ENCODE measurements at places on chromosomes 6 and 20. TPM values are rescaled to one million over a fixed set of nuclear protein-coding genes. Genes with fewer than 3 reads are reported as not detected.

GRCh38 chr6:127434651-127435050 lies 24.5 kb downstream of the KIAA0408 start:
- H3K4me1 ChIP-seq, result no peaks in the 10 kb centered on the region
- no peaks in the 10 kb centered on the region for H3K27me3 ChIP-seq
- no peak overlapping the region for H3K27ac ChIP-seq
- DNase-seq, result no peak
- no peak overlapping the region for H3K4me3 ChIP-seq
- H3K36me3 ChIP-seq, result no peaks in the 10 kb centered on the region

- no peaks in the 10 kb centered on the region for H3K4me1 ChIP-seq
- no peaks in the 10 kb centered on the region for H3K27me3 ChIP-seq
- no peak for DNase-seq
- H3K27ac ChIP-seq, result no peak overlapping the region
- no peak overlapping the region for H3K4me3 ChIP-seq
- no peaks in the 10 kb centered on the region for H3K36me3 ChIP-seq
These were observed 19.9 kb upstream of the STMND1 start for GRCh38 chr6:17081860-17082508.

DNA sequence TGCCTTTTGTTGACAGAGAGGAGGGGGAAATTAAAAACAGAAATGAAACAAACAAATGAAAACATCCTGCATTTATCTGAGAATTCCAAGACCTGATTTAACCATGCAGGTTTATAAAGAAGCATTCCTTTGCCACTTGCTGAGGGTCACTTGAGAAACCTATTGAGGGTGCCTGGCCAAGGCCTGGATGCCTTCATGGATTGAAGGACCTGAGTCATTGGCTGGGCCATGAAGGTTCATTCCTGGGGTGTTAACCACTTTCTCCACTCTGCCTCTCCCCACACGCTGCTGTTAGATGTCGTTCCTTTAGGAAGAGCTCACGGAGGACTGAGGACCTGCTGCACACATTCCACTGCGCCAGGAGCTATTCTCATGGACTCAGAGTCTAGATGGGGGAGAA lies 49.7 kb downstream of the DAAM2 start:
- no peak for DNase-seq
- no peaks in the 10 kb centered on the region for H3K4me1 ChIP-seq

Gene ATG5
- 37.2 TPM for total RNA-seq

DNA sequence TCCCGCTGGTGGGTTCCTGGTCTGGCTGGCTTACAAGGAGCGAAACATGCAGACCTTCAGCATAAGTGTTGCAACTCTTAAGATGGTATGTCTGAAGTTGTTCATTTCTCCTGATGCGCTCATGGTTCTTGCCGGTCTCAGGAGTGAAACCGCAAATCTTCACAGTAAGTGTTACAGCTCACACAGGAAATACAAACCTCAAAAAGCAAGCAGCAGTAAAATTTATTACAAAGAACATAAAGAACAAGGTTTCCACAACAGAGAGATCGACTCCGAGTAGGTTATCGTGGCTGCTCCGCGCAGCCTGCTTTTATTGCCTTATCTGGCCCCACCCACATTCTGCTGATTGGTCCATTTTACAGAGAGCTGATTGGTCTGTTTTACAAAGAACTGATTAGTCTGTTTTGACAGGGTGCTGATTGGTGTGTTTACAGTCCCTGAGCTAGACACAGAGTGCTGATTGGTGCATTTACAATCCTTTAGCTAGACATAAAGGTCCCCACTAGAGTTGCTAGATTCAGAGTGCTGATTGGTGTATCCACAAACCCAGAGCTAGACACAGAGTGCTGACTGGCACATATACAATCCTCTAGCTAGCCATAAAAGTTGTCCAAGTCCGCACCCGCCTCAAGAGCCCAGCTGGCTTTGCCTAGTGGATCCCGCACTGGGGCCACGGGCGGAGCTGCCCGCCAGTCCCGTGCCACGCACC lies 39.2 kb downstream of the TRIM27 start:
- no peak for DNase-seq
- peaks cover 11% of the 10 kb centered on the region for H3K36me3 ChIP-seq
- H3K4me1 ChIP-seq, result no peaks in the 10 kb centered on the region
- no peak overlapping the region for H3K4me3 ChIP-seq
- H3K27ac ChIP-seq, result no peak overlapping the region
- H3K27me3 ChIP-seq, result no peaks in the 10 kb centered on the region

Gene SESN1
- total RNA-seq, result 17.5 TPM

- no peaks in the 10 kb centered on the region for H3K36me3 ChIP-seq
- DNase-seq, result no peak
- peaks cover 3% of the 10 kb centered on the region for H3K4me1 ChIP-seq
- H3K27ac ChIP-seq, result no peak overlapping the region
- H3K27me3 ChIP-seq, result no peaks in the 10 kb centered on the region
- H3K4me3 ChIP-seq, result no peak overlapping the region
These were observed 308.1 kb downstream of the FOXC1 start for GRCh38 chr6:1917626-1918371.

DNA sequence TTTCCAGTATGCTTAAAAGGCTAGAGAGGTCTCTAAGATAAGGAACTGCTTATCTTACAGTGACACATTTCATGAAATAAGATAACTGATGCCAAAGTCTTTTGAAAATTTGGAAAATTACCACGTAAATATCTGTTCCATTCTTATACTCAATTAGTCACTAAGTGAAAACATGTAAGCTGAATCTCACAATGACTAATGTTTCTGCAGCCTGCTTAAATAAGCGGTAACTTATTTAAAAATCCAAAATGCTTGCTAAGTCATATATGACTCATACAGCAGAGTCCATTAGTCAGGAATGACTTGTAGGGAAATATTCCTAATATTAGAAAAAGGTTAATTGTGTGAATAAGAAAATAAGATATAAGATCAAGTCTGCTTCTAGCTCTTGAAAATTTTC lies 27.8 kb upstream of the LGSN start:
- no peaks in the 10 kb centered on the region for H3K27me3 ChIP-seq
- H3K4me3 ChIP-seq, result no peak overlapping the region
- no peaks in the 10 kb centered on the region for H3K4me1 ChIP-seq
- no peaks in the 10 kb centered on the region for H3K36me3 ChIP-seq
- H3K27ac ChIP-seq, result no peak overlapping the region

DNA sequence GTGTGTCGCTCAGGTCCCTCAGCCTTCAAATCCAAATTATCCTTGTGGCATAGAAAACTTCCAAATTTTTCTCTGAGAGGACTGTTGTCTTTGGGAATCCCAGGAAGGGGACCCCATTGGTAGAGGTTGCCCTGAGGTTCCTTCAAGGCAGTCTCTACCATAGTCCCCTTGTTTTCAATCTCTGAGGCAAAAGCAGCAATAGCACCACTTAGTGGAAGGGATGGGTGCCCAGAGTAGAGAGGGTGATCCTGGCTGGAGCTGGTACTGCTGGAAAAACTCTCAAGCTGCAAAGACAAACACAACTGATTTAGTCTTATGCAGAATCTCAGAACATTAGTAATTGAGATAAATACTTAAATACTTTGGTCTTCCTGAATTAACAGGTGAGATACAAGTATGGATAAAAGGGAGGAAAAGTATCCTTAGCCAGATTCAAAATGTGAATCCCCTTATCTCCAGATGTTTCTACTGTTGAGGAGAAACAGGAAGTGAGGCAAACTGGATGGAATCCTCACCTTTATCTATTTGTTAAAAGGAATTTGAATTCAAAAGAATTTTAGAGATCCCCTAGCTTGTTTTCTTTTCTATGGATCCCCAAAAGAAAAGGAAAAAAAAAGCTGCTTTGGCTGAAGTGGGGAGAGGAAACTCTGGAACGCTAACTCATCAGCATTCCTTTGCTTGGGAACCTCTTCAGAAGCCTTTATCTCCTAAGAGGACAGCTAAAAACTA lies 13.4 kb downstream of the ZNF318 start:
- no peak overlapping the region for H3K4me3 ChIP-seq
- H3K27ac ChIP-seq, result peak overlapping the region; percentile 98
- H3K27me3 ChIP-seq, result no peaks in the 10 kb centered on the region
- peaks cover 6% of the 10 kb centered on the region for H3K4me1 ChIP-seq
- peak; percentile 40 for DNase-seq
- peaks cover 39% of the 10 kb centered on the region for H3K36me3 ChIP-seq

Gene C6orf118
- total RNA-seq, result not detected

GRCh38 chr6:105678516-105678915 lies 275.6 kb upstream of the PREP start:
- peaks cover 1% of the 10 kb centered on the region for H3K36me3 ChIP-seq
- H3K4me3 ChIP-seq, result no peak overlapping the region
- no peak for DNase-seq
- no peaks in the 10 kb centered on the region for H3K27me3 ChIP-seq
- H3K27ac ChIP-seq, result no peak overlapping the region

Gene MUCL3
- total RNA-seq, result 0.20 TPM

GRCh38 chr6:126788861-126789365 lies 329.6 kb upstream of the RSPO3 start:
- no peak overlapping the region for H3K4me3 ChIP-seq
- no peak overlapping the region for H3K27ac ChIP-seq
- DNase-seq, result no peak
- no peaks in the 10 kb centered on the region for H3K36me3 ChIP-seq

All from H9 (cell line).